ENCODE measurements at places on chromosomes 11 and 22. TPM values are rescaled to one million over a fixed set of nuclear protein-coding genes. Genes with fewer than 3 reads are reported as not detected.

Gene TREH
- not detected for total RNA-seq

Gene NUDT22
- 31.8 TPM for total RNA-seq

Gene INPPL1
- 74.2 TPM for total RNA-seq

Gene SCN4B
- 0.10 TPM for total RNA-seq

Gene MYRF
- total RNA-seq: 19.3 TPM

Gene CADM1
- total RNA-seq: 15.7 TPM

Gene LRRC10B
- total RNA-seq: 0.98 TPM

Gene TESMIN
- total RNA-seq: 3.9 TPM

Gene ANO5
- 1.3 TPM for total RNA-seq

Gene ABTB2
- total RNA-seq: 6.6 TPM

DNA sequence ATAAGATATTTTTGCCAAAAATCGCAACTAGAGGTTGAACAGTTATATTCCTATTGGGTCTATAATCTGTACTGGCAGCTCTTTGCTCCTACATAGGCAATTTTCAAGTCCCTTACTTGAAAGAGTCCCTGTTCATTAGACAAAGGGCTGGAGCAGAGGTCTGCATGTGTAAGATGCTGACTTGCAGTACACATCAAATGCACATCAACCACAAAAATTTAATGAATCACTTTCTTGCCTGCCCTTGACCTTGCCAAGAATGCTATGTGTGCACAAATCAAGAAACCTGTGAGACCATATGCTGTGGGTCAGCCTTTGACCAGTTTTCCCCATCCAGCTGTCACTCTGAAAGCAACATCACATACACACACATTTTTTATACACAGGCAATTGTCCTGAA lies 661.5 kb downstream of the LRRC4C start:
- no peaks in the 10 kb centered on the region for H3K4me1 ChIP-seq
- H3K4me3 ChIP-seq: no peak overlapping the region
- H3K36me3 ChIP-seq: no peaks in the 10 kb centered on the region
- no peak for DNase-seq
- H3K27me3 ChIP-seq: no peaks in the 10 kb centered on the region

- H3K4me3 ChIP-seq: no peak overlapping the region
- H3K36me3 ChIP-seq: no peaks in the 10 kb centered on the region
- peak overlapping the region; percentile 67 for H3K27ac ChIP-seq
- no peaks in the 10 kb centered on the region for H3K27me3 ChIP-seq
- DNase-seq: no peak
Observed at GRCh38 chr22:45512363-45512762, 9.7 kb downstream of the FBLN1 start.

DNA sequence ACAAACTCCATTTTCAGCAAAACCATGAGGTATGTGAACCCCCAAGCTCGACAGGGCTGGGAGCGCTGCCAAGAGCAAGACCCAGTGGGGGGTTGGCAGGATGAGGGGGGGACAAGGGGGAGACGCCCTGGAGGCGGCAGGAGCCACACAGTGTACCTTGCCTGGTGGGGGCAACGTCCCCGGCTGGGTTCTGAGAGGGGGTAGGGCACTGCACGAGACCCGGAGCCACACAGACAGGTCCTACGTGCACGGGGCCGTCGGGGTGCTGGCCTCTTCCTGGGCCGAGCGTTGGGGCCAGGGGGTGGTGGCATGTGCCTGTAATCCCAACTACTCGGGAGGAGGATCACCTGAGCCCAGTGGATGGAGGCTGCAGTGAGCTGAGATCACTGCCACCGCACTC lies 28.8 kb downstream of the TBX1 start:
- H3K27me3 ChIP-seq: no peaks in the 10 kb centered on the region
- DNase-seq: no peak
- no peaks in the 10 kb centered on the region for H3K4me1 ChIP-seq
- no peak overlapping the region for H3K4me3 ChIP-seq

- no peak overlapping the region for H3K27ac ChIP-seq
- no peaks in the 10 kb centered on the region for H3K27me3 ChIP-seq
- H3K4me1 ChIP-seq: peaks cover 4% of the 10 kb centered on the region
- H3K4me3 ChIP-seq: no peak overlapping the region
- H3K36me3 ChIP-seq: no peaks in the 10 kb centered on the region
Observed at GRCh38 chr22:31286360-31287255, 5.7 kb downstream of the PIK3IP1 start.

DNA sequence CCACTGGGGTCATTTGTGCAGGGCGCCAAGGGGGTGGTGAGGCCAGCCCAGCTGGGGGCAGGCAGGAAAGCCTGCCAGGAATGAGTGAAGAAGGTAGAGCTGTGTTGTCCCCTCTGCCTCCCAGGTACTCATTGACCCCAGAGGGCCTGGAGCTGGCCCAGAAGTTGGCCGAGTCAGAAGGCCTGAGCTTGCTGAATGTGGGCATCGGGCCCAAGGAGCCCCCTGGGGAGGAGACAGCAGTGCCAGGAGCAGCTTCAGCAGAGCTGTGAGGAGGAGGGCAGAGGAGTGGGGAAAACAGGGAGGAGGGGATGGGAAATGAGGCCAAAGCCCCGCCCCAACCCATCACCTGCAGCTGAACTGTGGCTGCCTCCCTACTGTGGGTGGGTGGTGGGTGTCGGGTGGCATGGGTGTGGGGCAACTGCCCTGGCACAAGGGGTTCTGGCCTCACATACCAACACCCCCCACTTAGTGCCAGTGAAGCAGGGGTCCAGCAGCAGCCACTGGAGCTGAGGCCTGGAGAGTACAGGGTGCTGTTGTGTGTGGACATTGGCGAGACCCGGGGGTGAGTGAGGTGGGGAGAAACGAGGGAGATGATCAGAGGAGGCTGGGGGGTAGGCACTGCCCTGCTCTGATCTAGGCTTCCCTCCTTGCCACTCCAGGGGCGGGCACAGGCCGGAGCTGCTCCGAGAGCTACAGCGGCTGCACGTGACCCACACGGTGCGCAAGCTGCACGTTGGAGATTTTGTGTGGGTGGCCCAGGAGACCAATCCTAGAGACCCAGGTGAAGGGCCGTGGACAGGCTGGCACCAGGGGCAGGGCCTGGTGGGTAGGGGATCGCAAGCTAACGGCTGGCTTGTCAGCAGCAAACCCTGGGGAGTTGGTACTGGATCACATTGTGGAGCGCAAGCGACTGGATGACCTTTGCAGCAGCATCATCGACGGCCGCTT lies 3.0 kb downstream of the MUS81 start:
- H3K4me1 ChIP-seq: no peaks in the 10 kb centered on the region
- peak; percentile 23 for DNase-seq
- H3K4me3 ChIP-seq: no peak overlapping the region
- no peaks in the 10 kb centered on the region for H3K27me3 ChIP-seq
- no peaks in the 10 kb centered on the region for H3K36me3 ChIP-seq

- DNase-seq: no peak
- H3K4me1 ChIP-seq: no peaks in the 10 kb centered on the region
- no peak overlapping the region for H3K27ac ChIP-seq
- no peak overlapping the region for H3K4me3 ChIP-seq
- no peaks in the 10 kb centered on the region for H3K27me3 ChIP-seq
- no peaks in the 10 kb centered on the region for H3K36me3 ChIP-seq
Observed at GRCh38 chr22:48238966-48239365, 1476.5 kb downstream of the TBC1D22A start.

DNA sequence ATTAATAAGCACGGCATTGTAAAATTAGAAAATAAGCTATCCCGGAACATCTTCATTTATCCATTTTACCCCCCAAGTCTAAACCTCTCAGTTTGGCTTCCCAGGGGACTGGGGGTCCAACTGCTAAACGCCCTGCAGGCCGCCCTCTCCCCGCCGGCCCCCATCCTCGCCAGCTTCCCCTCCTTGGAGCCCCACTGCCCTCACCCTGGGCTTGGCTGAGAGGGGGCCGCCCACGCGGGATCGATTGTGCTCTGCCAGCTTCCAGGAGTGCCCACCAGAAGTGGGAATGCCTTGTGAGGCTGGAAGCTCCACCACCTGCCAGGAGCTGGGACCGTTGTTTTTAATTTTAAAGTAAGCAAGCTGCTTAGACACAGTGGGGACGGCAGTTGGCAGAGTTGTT lies 353.5 kb downstream of the TBC1D22A start:
- DNase-seq: no peak
- H3K4me3 ChIP-seq: no peak overlapping the region
- peaks cover 4% of the 10 kb centered on the region for H3K4me1 ChIP-seq
- no peaks in the 10 kb centered on the region for H3K36me3 ChIP-seq
- H3K27ac ChIP-seq: no peak overlapping the region
- H3K27me3 ChIP-seq: no peaks in the 10 kb centered on the region

DNA sequence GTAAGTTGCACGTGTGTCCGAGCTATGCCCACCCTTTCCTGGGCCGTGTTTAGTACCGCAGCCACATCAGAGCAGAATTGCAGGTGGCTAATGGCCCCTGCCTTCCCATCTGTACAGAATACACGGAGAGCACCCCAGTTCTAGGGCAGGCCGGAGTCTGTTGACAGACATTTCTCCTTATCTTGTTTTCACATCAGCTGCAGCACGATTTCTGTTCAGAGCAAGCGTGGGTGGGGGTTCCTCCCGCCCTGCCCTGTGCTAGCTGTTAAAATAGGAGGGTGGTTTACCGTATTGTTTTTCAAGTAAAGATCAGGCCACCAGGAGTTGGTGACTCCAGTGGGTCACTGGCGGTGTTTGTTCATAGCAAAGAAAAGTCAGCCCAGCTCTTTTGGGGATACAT lies 41.1 kb downstream of the UBASH3B start:
- no peaks in the 10 kb centered on the region for H3K36me3 ChIP-seq
- DNase-seq: no peak
- H3K4me1 ChIP-seq: peaks cover 2% of the 10 kb centered on the region
- no peak overlapping the region for H3K27ac ChIP-seq
- H3K27me3 ChIP-seq: no peaks in the 10 kb centered on the region
- H3K4me3 ChIP-seq: no peak overlapping the region

- no peak for DNase-seq
- no peak overlapping the region for H3K27ac ChIP-seq
- H3K36me3 ChIP-seq: no peaks in the 10 kb centered on the region
- H3K4me3 ChIP-seq: no peak overlapping the region
- H3K27me3 ChIP-seq: no peaks in the 10 kb centered on the region
- H3K4me1 ChIP-seq: no peaks in the 10 kb centered on the region
Observed at GRCh38 chr11:64367931-64368672, 9.1 kb downstream of the RPS6KA4 start.

- H3K4me1 ChIP-seq: peaks cover 7% of the 10 kb centered on the region
- no peaks in the 10 kb centered on the region for H3K36me3 ChIP-seq
- no peaks in the 10 kb centered on the region for H3K27me3 ChIP-seq
- no peak overlapping the region for H3K27ac ChIP-seq
Observed at GRCh38 chr11:62472063-62472884, 53.4 kb downstream of the SCGB1A1 start.

DNA sequence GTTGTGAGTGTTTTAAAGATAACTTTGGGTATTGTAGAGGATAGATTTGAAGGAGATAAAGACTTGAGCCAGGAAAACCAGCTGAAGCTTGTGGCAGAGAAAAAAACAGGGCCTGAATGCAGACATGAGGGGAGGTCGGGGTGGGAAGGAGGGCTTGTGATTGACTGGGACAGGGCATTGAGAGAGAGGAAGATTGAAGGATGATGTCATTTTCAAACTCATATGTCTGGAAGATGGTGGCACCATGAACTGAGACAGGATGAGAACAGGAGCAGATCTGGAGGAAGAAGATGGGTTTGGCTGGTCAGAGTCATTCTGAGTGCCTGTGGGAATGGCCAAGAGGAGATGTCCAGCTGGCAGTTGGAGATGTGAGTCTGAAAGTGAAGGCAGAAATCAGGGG lies 14.7 kb downstream of the CSNK2A3 start:
- no peaks in the 10 kb centered on the region for H3K4me1 ChIP-seq
- DNase-seq: no peak
- no peaks in the 10 kb centered on the region for H3K27me3 ChIP-seq
- H3K27ac ChIP-seq: no peak overlapping the region
- no peaks in the 10 kb centered on the region for H3K36me3 ChIP-seq

DNA sequence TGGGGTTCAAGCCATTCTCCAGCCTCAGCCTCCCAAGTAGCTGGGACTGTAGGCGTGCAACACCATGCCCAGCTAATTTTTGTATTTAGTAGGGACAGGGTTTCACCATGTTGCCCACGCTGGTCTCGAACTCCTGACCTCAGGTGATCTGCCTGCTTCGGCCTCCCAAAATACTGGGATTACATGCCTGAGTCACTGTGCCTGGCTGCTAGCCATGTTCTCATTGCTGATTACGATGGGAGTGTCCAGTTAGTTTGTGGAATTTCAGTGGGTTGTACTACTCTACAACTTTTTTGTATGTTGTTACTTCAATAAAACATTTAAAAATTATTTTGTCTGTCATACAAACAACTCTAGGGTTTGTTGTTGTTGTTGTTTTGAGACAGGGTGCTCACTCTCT lies 4.8 kb upstream of the VPS11 start:
- no peaks in the 10 kb centered on the region for H3K27me3 ChIP-seq
- DNase-seq: peak; percentile 60
- H3K4me1 ChIP-seq: no peaks in the 10 kb centered on the region
- no peak overlapping the region for H3K27ac ChIP-seq
- no peak overlapping the region for H3K4me3 ChIP-seq
- no peaks in the 10 kb centered on the region for H3K36me3 ChIP-seq

DNA sequence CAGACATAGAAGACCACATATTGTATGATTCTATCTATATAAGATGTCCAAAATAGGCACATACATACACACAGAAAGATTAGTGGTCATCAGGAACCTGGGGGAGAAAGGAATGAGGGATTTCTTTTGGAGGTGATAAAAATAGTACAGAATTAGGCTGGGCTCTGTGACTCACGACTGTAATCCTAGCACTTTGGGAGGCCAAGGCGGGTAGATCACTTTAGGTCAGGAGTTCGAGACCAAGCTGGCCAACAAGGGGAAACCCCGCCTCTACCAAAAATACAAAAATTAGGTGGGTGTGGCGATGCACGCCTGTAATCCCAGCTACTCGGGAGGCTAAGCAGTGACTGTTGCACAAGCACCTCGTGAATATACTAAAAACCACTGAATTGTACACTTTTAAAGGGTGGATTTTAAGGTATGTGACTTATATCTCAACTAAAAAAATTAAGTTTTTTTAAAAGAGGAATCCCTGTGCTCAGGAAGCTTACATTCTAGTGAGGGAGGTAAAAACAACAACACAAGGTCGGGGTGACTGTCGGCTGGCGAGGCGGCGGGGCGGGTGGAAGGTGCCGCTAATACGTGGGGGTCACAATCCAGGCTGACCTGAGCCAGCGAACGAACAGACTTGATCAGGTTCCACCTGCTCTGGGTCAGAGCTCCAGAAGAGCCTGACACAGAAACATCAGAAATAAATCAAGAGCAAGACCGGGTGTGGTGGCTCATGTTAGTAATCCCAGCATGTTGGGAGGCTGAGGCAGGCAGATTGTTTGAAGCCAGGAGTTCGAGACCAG lies 25.3 kb upstream of the TESMIN start:
- no peak overlapping the region for H3K4me3 ChIP-seq
- H3K4me1 ChIP-seq: peaks cover 4% of the 10 kb centered on the region
- no peaks in the 10 kb centered on the region for H3K27me3 ChIP-seq
- H3K36me3 ChIP-seq: no peaks in the 10 kb centered on the region
- no peak for DNase-seq

DNA sequence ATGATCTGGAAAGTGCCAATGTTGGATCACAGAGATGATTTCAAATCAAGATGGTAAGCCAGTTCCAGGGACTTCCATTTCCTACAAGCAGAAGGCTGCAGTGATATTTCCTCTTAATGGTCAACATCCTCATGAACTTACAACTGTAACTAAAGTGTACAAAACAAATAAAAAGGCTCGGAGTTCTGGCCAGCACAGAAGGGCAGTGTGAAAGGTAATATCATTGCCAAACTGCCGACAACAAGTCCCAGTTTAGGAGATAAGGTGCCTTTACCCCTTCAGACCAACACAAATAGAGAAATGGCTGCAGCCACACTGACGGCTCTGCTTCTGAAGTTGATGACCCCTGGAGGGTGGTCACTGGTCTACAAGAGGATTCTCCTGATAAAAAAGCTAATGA lies 91.1 kb downstream of the ETS1 start:
- no peak for DNase-seq
- H3K4me3 ChIP-seq: no peak overlapping the region
- H3K27ac ChIP-seq: peak overlapping the region; percentile 53
